ENCODE measurements at places on chromosomes 12 and 14.

- no peak for DNase-seq
These were observed 418 bp upstream of the MYG1 start for GRCh38 chr12:53299101-53299453.

DNA sequence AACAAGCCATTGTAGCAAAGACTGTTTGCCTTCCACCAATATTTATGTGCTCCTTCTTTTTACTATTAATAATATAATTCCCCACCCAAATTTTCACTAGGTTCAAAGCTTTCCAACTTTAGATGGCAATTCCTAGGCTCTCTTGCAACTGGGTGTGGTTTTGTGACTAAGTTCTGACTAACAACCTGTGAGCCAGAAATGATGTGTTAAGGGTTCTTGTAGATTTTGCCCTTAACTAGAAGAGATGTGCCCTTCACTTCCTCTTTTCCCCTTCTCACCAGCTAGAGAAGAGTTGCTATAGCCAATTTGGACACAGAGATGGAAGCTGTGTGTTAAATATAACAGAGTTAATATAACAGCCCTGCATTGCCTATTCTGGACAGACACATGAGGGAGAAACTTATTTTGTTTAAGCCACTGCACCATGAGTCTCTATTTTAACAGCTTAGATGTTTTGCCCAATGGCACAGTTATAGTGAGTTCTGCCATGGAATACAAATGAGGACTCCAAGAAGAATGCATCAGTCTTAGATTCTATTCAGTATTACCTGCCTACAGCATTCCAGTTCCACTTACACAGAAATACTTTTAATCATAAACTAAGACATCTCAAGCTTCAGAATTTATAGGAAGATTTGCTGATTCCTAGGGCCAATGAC, 216.2 kb downstream of the DUSP6 start:
- DNase-seq: no peak

DNA sequence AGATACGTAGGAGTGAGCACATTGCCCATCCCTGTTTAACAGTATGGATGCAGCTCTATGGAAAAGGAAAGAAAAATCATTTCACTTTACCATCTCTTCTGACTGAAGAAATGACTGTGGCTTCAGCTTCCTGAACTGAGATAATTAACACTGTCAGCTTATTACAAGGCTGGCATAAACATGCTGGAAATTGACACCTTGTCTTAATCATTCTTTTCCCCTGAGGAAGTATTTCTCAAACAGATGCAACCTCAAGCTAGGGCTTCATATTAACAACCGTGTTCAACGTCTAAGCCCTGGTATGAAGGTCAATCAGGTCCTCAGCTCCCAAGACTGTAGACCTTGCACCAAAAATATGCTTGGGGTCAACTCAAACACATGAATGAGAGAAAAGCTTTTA, 25.0 kb downstream of the RERG start:
- no peak for DNase-seq

GRCh38 chr12:81800298-81801148, 41.4 kb upstream of the PPFIA2 start:
- DNase-seq: no peak

GRCh38 chr14:89206389-89207031, 210.5 kb downstream of the FOXN3 start:
- no peak for DNase-seq

GRCh38 chr14:95297832-95298231, 21.9 kb downstream of the CLMN start:
- DNase-seq: no peak

- no peak for DNase-seq
These were observed 28.2 kb downstream of the SOX5 start for GRCh38 chr12:23921099-23921856.

- DNase-seq: no peak
These were observed 118.2 kb upstream of the GSC start for GRCh38 chr14:94888121-94888520.

DNA sequence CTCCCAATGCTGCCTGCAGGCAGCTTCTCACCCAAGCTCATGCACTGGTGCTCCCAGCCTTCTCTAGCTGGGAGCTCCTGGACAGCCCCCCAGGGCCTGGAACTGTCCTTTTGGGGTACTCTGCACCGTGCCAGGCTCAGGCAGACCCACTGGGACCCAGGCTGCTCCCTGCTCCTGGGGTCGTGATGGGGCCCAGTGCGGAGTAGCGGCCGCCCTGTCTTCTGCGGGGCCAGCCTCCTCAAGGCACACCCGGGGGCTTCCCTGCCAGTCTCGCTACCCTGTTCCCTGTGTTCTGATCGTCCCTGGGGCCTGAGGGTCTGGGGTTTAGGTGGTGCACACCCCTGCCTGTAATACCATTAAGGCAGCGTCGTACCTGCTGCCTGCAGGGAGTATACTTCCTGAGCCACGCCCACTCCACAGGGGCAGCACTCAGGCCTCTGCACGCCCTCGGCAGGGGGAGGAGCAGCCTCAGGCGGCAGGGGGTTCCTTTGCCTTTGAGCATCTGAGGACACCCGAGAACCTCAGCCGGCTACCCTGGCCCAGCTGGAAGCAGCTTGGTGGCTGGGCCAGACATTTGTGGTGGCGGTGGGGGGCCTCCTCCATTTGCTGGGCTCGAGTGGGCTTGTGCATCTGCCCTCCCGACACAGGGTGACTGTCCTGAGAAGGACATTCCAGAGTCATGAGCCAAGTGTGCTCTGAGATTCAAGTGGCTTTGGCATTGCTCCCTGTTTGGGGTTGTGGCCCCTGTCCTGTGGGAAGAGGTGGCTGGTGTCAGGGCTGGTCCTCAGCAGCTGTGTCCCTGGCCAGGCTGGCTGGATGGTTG, 9.2 kb upstream of the CRIP2 start:
- DNase-seq: no peak

GRCh38 chr12:8661016-8661415, 1.6 kb downstream of the MFAP5 start:
- DNase-seq: no peak

GRCh38 chr14:90697577-90698206, 118.5 kb downstream of the TTC7B start:
- peak; percentile 79 for DNase-seq

DNA sequence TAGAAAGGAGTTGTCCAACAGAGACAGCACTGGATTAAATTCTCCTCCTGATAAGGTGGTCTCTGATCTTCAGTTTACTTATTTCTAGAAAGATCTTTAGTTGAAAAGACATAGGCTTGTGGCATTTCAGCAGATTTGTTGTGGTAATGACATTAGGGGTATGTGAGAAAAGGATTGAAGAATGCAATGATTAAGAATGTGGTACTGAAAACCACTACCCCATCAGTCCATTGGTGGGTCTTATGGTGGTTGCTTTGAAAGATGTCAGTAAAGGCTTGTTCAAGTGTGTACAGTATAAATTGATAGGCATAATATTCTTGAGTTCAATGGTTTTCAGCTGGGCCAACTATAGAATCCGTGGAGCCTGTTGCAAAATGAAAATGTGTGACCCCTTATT, 10.8 kb downstream of the PPFIBP1 start:
- DNase-seq: no peak

GRCh38 chr12:56011509-56012090, 9.2 kb upstream of the IKZF4 start:
- DNase-seq: no peak

GRCh38 chr14:100589071-100589759, 2.0 kb upstream of the BEGAIN start:
- no peak for DNase-seq

DNA sequence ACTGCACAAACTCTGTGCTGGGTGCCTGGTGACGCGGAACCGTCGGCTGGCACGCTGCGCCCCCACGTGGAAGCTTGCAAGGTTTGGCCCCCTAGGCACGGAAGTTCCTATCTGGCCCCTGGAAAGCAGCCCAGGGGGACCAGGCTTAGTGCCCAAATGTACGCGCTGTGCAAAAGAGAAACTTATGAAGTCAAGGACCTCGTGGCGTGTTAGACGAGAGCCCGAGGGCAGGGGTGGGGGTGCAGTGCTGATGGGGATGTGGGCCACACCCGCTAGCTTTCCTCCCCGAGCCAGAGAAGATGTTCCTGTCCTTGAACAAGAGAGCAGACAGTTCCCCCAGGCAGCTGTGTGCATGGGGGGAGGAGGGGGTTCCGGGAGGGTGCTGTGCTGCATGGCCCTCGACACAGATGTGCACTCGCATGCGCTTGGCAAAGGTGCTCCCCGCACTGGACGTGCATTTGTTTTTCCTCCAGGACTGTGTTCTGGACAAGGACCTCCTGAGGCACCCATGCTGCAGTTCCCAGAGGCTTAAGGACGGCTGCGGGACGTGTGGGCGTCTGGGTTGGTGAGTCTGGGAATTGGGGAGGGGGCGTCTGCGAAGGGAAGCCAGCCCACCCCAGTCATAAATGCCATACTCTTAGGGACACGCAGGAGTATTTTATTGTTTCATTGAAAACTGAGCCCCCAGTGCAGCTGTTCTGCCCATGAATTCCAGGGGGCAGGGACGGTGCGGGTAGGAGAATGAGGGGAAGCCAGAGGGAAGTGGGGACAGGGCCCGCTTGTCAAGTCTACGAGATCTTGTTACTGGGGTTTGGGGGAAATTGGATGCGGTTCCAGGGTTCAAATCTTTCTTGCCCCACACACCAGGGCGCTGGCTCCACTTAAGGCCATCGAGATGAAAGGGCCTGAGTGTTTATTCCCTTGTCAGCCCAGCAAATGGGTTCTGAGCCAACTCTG, 80.0 kb downstream of the NTF3 start:
- peak; percentile 68 for DNase-seq

DNA sequence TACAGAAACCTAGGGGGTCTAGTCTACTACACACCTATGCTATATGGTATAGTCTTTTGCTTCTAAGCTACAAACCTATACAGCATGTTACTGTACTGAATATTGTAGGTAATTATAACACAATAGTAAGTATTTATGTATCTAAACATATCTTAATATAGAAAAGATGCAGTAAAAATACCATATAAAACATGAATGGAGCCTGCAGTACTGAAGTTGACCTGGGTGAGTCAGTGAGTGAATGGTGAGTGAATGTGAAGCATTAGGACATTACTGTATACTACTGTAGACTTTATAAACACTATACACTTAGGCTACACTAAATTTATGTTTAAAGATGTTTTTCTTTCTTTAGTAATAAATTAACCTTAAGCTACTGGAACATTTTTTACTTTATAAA, 13.1 kb upstream of the ABCD2 start:
- no peak for DNase-seq

- no peak for DNase-seq
These were observed 42.5 kb downstream of the VDR start for GRCh38 chr12:47862167-47862750.

DNA sequence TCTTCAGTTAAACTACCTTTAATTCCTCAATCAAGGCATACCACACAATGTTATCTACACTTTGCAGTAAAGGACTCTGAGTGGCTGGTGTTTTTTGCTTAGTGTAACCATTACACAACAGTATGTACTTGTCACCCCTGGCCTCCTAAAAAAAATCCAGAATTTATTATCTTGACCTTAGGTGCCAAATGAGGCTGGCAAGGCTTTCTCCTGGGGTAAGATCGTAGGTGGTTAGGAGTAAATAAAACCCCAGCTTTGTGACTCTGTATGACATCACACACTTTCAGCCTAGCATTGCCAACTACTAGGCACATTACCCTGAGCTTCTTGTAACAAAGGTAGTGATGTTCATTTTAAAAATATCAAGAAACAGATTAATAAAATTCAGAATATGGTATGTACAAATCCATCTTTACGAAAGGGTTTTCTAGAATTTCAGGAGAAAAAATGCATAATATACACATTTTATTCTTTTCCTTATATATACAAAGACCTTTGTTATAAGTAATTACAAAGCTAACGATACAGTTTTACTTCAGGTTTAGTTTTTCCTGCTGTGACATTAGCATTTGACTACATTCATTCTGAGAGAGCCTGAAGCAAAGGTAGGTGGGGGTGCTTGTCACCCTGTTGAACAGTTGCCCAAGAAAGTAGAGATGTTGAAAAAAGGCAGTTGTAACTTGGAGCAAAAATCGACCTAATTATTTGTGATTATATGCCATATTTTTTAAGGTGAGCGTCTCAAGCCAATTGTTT, 13.5 kb downstream of the TCL1A start:
- DNase-seq: no peak

DNA sequence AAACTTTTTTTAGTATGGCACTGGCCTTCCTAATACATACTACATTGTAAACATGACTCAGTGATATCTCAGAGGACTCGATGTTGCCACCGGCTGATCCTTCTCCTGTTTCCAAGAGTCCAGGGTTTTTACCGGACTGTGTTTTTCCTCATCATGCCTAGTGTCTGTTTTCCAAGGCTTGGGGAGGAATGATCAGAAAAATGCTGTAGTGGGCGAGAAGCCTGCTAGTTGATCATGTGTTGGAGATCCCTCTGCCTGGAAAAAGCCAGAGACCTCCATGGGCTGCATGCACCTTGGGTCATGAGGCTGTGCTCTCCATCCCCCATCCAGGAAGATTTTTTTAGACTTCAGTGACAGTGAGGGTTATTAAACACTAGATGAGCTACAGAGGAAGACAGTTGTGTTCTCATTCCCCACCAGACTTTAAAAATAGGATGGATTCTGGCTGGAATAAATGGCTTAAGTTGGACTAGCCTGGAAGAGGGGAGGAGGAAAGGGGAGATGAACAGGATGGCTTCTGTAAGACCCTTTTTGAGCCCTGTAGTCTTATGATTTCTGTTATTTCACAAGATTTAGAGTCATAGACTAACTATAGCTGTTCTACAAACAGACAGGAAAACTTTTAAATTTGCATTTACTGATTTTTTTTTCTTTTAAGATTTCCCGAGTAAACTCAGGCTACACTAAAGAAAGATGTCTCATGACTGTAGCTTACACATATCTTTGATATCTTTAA, 145.7 kb downstream of the SAMD4A start:
- no peak for DNase-seq

All from type B pancreatic cell (in vitro differentiated cells).